ENCODE measurements at places on chromosomes 5 and 9. TPM values are rescaled to one million over a fixed set of nuclear protein-coding genes. Genes with fewer than 3 reads are reported as not detected.

DNA sequence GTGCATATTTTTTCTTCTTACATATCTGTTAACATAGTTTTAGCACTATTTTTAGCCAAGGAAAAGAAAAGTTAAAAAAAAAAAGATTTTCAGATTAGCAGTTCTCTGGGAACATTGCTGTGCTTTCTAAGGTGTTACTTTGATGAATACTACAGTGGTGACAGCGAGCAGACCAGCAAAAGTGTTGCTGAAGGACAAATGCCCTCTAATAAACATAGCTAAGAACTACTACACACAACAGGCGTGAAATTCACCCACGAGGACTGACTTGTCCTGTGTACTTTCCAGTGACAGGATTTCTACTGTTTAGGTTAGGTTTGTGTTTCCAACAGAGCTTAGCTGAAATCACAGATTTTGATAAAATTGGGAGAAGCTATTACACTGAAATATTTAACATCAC lies 153.8 kb downstream of the HCN1 start:
- no peak overlapping the region for H3K27ac ChIP-seq
- no peak for DNase-seq
- no peaks in the 10 kb centered on the region for H3K27me3 ChIP-seq
- no peaks in the 10 kb centered on the region for H3K4me1 ChIP-seq

DNA sequence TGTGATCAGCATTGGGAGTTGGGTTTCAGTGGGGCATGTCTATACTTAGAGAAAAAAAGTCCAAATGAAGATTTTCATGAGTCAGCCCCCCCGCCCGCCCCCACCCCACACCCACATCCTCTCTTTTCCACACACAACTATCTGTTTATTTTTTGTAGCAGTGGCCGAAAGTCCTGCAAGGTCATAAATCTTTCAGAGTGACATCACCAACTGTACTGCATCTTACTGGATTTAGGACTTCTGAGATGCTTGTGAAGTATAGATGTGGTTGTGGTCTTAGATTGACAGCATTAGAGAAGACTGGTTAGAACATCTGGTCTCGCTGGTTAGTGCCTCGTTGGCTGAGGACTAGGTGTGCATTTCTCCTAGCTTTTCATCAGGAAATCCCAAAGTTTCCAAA lies 7.3 kb upstream of the ROPN1L start:
- H3K4me3 ChIP-seq = no peak overlapping the region
- no peak for DNase-seq
- H3K4me1 ChIP-seq = no peaks in the 10 kb centered on the region
- H3K36me3 ChIP-seq = no peaks in the 10 kb centered on the region

DNA sequence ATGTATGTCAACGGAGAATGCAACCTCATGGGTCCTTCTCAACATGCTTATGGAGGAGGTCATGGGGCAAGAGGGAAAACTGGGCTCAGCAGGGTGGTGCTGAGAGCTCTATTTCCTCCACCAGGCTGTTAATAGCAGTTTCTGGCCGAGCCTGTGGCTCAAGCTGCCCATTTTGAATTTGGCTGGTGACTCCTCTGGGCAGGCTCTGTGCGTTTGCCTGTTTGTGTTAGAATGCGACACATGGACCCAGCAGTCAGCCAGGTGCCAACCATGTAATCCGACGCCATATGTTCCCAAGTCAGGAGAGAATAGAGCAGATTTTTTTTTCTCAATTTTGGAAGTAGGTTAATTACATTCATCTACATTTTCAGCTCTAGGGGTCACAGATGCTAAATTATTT lies 387.7 kb upstream of the CLINT1 start:
- no peaks in the 10 kb centered on the region for H3K4me1 ChIP-seq
- no peak overlapping the region for H3K27ac ChIP-seq
- no peaks in the 10 kb centered on the region for H3K27me3 ChIP-seq
- H3K36me3 ChIP-seq = no peaks in the 10 kb centered on the region
- no peak overlapping the region for H3K4me3 ChIP-seq

GRCh38 chr5:126600631-126601511 lies at the start of gene PHAX:
TSS of gene PHAX (plus strand) at chr5:126600947. CDS start at chr5:126600963, 16 bp downstream.
- H3K27me3 ChIP-seq = no peaks in the 10 kb centered on the region
- peak; percentile 57 for DNase-seq
- no peaks in the 10 kb centered on the region for H3K36me3 ChIP-seq
- peaks cover 9% of the 10 kb centered on the region for H3K4me1 ChIP-seq

SYK gene
- 10.6 TPM for total RNA-seq

SLC34A3 gene
- not detected for total RNA-seq

GRCh38 chr9:105245891-105246161 lies 1.4 kb downstream of the SLC44A1 start:
- no peak for DNase-seq
- H3K27ac ChIP-seq = peak overlapping the region; percentile 84
- H3K27me3 ChIP-seq = no peaks in the 10 kb centered on the region
- H3K36me3 ChIP-seq = no peaks in the 10 kb centered on the region

DNA sequence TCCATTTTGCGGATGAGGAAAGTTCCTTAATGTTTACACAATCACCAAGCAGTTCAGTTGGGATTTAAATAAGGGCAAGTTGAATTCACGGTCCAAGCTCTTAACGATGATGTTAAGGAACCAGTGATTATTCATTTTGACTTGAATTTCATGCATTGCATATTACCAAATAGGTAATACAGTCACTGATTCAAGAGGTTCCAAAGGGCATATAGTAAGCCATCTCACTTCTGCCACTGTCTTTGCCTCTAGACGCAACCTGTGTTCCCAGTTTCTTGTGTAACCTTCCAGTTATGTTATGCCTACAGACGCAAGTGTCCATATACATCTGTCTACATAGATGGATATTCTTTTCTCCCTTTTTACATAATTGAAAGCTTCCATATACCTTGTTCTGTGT lies 39.9 kb upstream of the EPB41L4B start:
- H3K36me3 ChIP-seq = no peaks in the 10 kb centered on the region
- no peaks in the 10 kb centered on the region for H3K27me3 ChIP-seq
- H3K27ac ChIP-seq = no peak overlapping the region
- DNase-seq = no peak
- H3K4me3 ChIP-seq = no peak overlapping the region

FAM120AOS gene
- total RNA-seq = 45.2 TPM

SPINK7 gene
- total RNA-seq = not detected

ADRA1B gene
- not detected for total RNA-seq

GRCh38 chr5:140319833-140320232 lies 16.9 kb upstream of the PFDN1 start:
- H3K27me3 ChIP-seq = no peaks in the 10 kb centered on the region
- H3K4me3 ChIP-seq = no peak overlapping the region
- H3K36me3 ChIP-seq = no peaks in the 10 kb centered on the region
- H3K27ac ChIP-seq = no peak overlapping the region
- peaks cover 6% of the 10 kb centered on the region for H3K4me1 ChIP-seq

HMCN2 gene
- total RNA-seq = 46.7 TPM

- H3K36me3 ChIP-seq = no peaks in the 10 kb centered on the region
- no peak for DNase-seq
- H3K4me3 ChIP-seq = no peak overlapping the region
- H3K27ac ChIP-seq = no peak overlapping the region
- no peaks in the 10 kb centered on the region for H3K4me1 ChIP-seq
These were observed 22.5 kb downstream of the POLR1E start for GRCh38 chr9:37508135-37508833.

- H3K36me3 ChIP-seq = no peaks in the 10 kb centered on the region
- H3K4me1 ChIP-seq = no peaks in the 10 kb centered on the region
- H3K27ac ChIP-seq = peak overlapping the region; percentile 56
- no peaks in the 10 kb centered on the region for H3K27me3 ChIP-seq
- no peak overlapping the region for H3K4me3 ChIP-seq
These were observed 203.7 kb upstream of the TUT7 start for GRCh38 chr9:86557918-86558317.

GRCh38 chr9:13023498-13023897 lies 248.7 kb downstream of the LURAP1L start:
- no peak overlapping the region for H3K4me3 ChIP-seq
- no peaks in the 10 kb centered on the region for H3K36me3 ChIP-seq
- no peak for DNase-seq

GADD45G gene
- total RNA-seq = 16.6 TPM

- H3K4me3 ChIP-seq = no peak overlapping the region
- no peaks in the 10 kb centered on the region for H3K4me1 ChIP-seq
- DNase-seq = no peak
- H3K27ac ChIP-seq = no peak overlapping the region
These were observed 217.8 kb upstream of the RASEF start for GRCh38 chr9:83280790-83281189.

DNA sequence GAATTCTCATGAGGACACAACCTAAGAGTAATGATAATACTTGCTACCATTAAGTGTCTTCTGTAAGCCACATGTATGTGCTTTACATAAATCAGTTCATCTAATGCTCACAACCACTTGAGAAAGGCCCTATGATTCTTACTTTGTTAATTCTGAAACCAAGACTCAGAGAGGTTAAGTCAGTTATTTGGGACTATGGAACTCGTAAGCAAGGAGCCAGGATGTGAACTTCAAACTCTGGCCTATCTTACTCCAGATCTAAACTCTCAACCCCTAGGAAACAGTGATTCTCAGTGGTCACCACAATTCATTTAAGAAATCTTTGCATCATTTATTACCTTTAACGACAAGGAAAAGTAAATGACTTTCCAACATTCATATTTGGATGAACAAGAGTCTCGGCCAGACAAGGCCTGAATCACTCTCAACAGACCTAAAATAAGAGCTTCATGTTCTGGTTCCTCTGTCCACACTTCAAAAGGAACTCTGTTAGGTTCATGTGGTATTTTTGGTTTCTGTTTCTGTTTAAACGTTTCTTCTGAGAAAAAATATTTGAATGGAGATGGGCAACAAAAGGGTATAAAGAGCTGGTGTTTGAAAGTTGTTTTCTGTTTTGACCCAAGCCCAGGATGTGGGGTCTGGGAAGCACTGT lies 104.8 kb downstream of the LPAR1 start:
- H3K4me1 ChIP-seq = no peaks in the 10 kb centered on the region
- no peak overlapping the region for H3K27ac ChIP-seq
- no peaks in the 10 kb centered on the region for H3K36me3 ChIP-seq
- DNase-seq = no peak
- no peak overlapping the region for H3K4me3 ChIP-seq

- no peak overlapping the region for H3K4me3 ChIP-seq
- peak overlapping the region; percentile 56 for H3K27ac ChIP-seq
- H3K36me3 ChIP-seq = no peaks in the 10 kb centered on the region
- peak; percentile 74 for DNase-seq
- no peaks in the 10 kb centered on the region for H3K27me3 ChIP-seq
- H3K4me1 ChIP-seq = peaks cover 6% of the 10 kb centered on the region
These were observed 111.8 kb downstream of the CARTPT start for GRCh38 chr5:71830681-71831539.

DNA sequence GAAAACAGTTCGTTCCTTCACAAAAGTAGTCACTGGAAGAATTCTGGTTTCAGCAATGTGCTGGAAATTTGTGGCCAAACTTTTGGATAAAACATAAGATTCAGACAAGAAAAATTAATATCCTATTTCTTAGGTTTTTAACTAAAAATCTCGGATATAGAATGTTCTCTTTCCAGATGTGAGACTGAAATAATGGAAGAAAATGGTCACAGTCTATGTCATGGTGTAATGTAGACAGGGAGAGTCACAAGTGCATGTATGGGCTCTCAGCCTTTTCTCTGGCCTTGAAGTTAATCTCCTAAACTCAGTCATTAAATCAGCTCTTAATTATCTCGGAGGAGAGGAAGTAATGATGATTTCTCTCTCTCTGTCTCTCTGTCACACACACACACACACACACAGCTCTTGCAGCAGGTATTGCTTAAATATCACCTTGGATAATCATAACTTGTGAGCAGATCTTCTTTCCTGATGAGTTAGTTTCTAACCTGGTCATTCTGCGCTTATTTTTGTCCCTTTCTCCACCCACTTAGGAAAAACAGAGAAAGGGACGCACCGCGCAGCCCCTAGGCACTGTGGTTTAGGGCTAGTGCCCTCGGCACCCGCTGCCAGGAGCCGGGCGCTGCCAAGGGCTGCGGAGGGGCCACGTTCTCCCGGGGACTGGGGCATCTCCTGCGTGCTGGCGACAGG lies 672 bp upstream of the ITGA2 start:
- peak overlapping the region; percentile 69 for H3K27ac ChIP-seq
- H3K27me3 ChIP-seq = no peaks in the 10 kb centered on the region
- no peak for DNase-seq
- H3K4me3 ChIP-seq = peak overlapping the region; percentile 48
- no peaks in the 10 kb centered on the region for H3K4me1 ChIP-seq
- H3K36me3 ChIP-seq = no peaks in the 10 kb centered on the region

TEX48 gene
- not detected for total RNA-seq

DNA sequence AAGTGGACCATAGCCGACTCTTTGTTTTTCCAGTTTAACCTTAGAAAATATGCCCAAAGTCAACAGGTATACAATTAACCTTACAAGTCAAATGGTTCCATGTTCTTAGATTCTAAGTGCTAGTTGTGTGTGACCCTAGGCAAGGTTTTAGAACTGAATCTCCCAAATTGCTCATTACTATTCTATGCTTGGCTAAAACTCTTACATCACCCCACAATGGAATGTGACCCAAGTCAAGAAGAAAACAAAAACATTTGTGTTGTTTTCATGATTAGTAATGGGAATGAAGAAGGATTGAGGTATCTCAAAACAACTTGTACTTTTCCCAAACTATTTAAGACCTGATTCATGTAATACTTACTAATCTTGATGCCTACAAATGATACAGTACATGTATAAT lies 159.2 kb downstream of the ARRDC3 start:
- H3K4me1 ChIP-seq = no peaks in the 10 kb centered on the region
- DNase-seq = no peak
- H3K36me3 ChIP-seq = no peaks in the 10 kb centered on the region
- H3K27ac ChIP-seq = no peak overlapping the region
- H3K27me3 ChIP-seq = no peaks in the 10 kb centered on the region

KIF24 gene
- total RNA-seq = 6.1 TPM

FBXW11 gene
- 51.0 TPM for total RNA-seq

DNA sequence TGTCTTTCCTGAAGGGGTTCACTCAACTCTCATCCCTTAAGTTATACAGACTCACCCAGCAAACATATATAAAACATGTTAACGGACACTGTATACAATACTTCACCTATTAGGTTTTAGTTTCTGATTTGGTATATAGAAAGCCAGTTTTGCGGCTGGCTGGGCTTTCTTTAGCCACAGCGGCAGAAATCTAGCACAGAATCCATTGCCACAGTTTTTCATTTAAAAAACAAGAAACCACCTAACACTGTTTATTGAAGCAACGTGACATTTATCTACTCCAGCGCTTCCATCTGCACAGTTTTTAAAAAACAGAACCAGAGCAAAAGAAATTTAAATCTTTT lies 67.3 kb downstream of the SNX30 start:
- no peaks in the 10 kb centered on the region for H3K4me1 ChIP-seq
- H3K27me3 ChIP-seq = no peaks in the 10 kb centered on the region
- DNase-seq = no peak
- H3K27ac ChIP-seq = peak overlapping the region; percentile 55
- H3K4me3 ChIP-seq = no peak overlapping the region

- no peak overlapping the region for H3K27ac ChIP-seq
- H3K27me3 ChIP-seq = no peaks in the 10 kb centered on the region
- DNase-seq = no peak
- no peak overlapping the region for H3K4me3 ChIP-seq
- no peaks in the 10 kb centered on the region for H3K36me3 ChIP-seq
These were observed 122.3 kb upstream of the WWC1 start for GRCh38 chr5:168168978-168169698.

DNA sequence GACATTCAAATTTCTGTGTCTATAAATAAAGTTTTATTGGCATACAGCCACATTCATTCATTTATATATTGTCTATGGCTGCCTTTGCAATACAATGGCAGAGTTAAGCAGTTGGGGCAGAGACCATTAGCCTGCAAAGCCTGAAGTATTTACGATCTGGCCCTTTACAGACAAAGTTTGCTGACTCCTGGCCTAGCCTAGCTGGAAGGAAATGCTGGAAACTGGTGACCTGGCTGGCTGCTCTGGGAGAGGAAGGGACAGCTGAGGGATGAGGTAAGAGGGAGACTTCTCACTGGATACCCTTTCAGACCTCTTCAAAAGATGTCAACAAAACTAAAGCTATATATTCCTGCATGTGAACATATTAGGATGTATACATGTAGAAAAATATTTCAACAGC lies 66.0 kb upstream of the PPARGC1B start:
- no peak for DNase-seq
- no peaks in the 10 kb centered on the region for H3K36me3 ChIP-seq
- H3K27ac ChIP-seq = no peak overlapping the region
- H3K4me3 ChIP-seq = no peak overlapping the region
